ENCODE measurements at places on chromosomes 5 and 9. TPM values are rescaled to one million over a fixed set of nuclear protein-coding genes. Genes with fewer than 3 reads are reported as not detected.
A peak's percentile ranks its signal among the peaks of the same experiment; 100 is the strongest.

- peaks cover 42% of the 10 kb centered on the region for H3K36me3 ChIP-seq
- no peaks in the 10 kb centered on the region for H3K27me3 ChIP-seq
- DNase-seq = peak; percentile 41
- peak overlapping the region; percentile 82 for H3K4me3 ChIP-seq
- peaks cover 71% of the 10 kb centered on the region for H3K4me1 ChIP-seq
Measured at GRCh38 chr9:135906291-135907005, 898 bp downstream of the CAMSAP1 start.

Gene LCN1
- not detected for total RNA-seq

DNA sequence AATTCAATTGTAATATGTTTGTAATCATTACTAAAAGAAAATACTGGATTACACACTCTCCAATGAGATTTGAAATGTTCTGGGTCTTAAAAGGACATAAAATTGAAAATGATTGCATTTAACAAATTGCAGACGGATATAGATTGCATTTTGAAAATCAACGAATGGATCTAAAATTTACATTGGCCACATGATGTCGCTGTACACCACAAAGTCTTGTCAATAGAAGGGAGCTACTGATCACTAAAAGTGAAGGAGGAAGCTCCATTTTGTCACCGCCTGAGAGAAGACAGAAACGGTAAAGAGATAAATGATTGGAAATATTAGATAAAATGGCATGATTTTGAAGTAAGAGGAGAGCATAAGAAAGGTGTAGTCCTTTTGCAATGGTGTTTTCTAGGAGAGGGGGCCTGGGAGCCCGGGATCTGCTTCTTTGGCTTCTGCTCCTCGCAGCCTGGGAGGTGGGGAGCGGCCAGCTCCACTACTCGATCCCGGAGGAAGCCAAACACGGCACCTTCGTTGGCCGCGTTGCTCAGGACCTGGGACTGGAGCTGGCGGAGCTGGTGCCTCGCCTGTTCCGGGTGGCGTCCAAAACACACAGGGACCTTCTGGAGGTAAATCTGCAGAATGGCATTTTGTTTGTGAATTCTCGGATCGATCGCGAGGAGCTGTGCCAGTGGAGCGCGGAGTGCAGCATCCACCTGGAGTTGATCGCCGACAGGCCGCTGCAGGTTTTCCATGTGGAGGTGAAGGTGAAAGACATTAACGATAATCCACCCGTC lies at the start of gene PCDHA1:
TSS of gene PCDHA1 (plus strand) at position 236 of the 782 bp plus-strand sequence.
- peaks cover 24% of the 10 kb centered on the region for H3K27me3 ChIP-seq
- H3K36me3 ChIP-seq = peaks cover 22% of the 10 kb centered on the region
- no peaks in the 10 kb centered on the region for H3K4me1 ChIP-seq
- no peak within 1 kb of the TSS for H3K4me3 ChIP-seq

GRCh38 chr5:176889321-176890280 lies 9.5 kb downstream of the HK3 start:
- no peaks in the 10 kb centered on the region for H3K27me3 ChIP-seq
- no peak overlapping the region for H3K4me3 ChIP-seq
- no peak overlapping the region for H3K27ac ChIP-seq
- no peak for DNase-seq

DNA sequence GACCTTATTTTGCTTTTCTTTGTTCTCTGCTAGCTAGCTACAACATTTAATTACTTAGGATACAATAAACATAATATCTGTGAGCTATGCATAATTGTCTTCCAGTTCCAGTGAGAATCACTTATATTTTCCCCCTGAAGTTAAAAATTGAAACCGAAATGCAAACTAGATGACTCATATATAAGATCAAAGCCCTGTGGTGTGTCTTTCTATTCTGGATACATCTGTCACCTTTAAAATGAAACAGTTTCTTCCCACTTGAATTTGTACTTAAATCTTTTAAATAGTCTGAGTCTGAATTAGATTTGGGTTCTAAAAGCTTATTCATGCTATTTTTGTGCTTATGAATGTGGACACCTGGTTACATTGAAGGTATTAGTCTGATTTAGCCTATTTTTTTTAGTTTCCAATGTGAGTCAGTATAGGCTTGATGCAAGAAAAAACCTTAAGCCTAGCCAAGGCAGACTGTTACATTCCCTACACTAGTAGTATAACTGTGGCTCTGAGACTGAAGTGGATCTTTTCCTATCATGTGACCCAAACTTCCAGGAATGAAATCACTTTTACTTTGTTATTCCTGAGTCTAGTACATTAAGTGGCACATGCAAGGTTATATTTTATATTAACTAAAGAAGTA lies 703.5 kb upstream of the RGMB start:
- no peaks in the 10 kb centered on the region for H3K36me3 ChIP-seq
- H3K27ac ChIP-seq = no peak overlapping the region
- peaks cover 8% of the 10 kb centered on the region for H3K27me3 ChIP-seq
- no peak for DNase-seq
- H3K4me1 ChIP-seq = peaks cover 11% of the 10 kb centered on the region

- H3K27me3 ChIP-seq = no peaks in the 10 kb centered on the region
- H3K27ac ChIP-seq = no peak overlapping the region
- no peaks in the 10 kb centered on the region for H3K36me3 ChIP-seq
- no peaks in the 10 kb centered on the region for H3K4me1 ChIP-seq
- no peak overlapping the region for H3K4me3 ChIP-seq
- DNase-seq = no peak
Measured at GRCh38 chr5:12109075-12109688, 204.9 kb upstream of the CTNND2 start.

GRCh38 chr9:98330831-98331230 lies 75.4 kb upstream of the TBC1D2 start:
- H3K27me3 ChIP-seq = peaks cover 5% of the 10 kb centered on the region
- H3K4me1 ChIP-seq = no peaks in the 10 kb centered on the region
- DNase-seq = no peak
- H3K36me3 ChIP-seq = no peaks in the 10 kb centered on the region

Gene SPINK7
- not detected for total RNA-seq

Gene TAS2R1
- total RNA-seq = not detected

- no peaks in the 10 kb centered on the region for H3K36me3 ChIP-seq
- H3K4me1 ChIP-seq = peaks cover 5% of the 10 kb centered on the region
- DNase-seq = no peak
- H3K27me3 ChIP-seq = peaks cover 4% of the 10 kb centered on the region
- H3K4me3 ChIP-seq = no peak overlapping the region
Measured at GRCh38 chr5:35543408-35543807, 74.3 kb upstream of the SPEF2 start.

Gene TAF11L7
- total RNA-seq = not detected

GRCh38 chr9:89339807-89340206 lies 21.5 kb downstream of the SECISBP2 start:
- no peaks in the 10 kb centered on the region for H3K27me3 ChIP-seq
- H3K4me3 ChIP-seq = no peak overlapping the region
- peak overlapping the region; percentile 76 for H3K27ac ChIP-seq
- H3K36me3 ChIP-seq = peaks cover 65% of the 10 kb centered on the region
- H3K4me1 ChIP-seq = peaks cover 65% of the 10 kb centered on the region

Gene SCGB3A2
- not detected for total RNA-seq

Gene SIT1
- total RNA-seq = 75.8 TPM

Gene ZBTB34
- 4.5 TPM for total RNA-seq

- DNase-seq = no peak
- no peaks in the 10 kb centered on the region for H3K27me3 ChIP-seq
- H3K4me1 ChIP-seq = no peaks in the 10 kb centered on the region
Measured at GRCh38 chr5:41408676-41409443, 101.5 kb downstream of the PLCXD3 start.

- peak overlapping the region; percentile 86 for H3K27ac ChIP-seq
- peak overlapping the region; percentile 46 for H3K4me3 ChIP-seq
- H3K36me3 ChIP-seq = peaks cover 23% of the 10 kb centered on the region
- DNase-seq = peak; percentile 31
- H3K4me1 ChIP-seq = peaks cover 27% of the 10 kb centered on the region
Measured at GRCh38 chr5:76732405-76733048, 16.6 kb downstream of the F2R start.

Gene ZNF300
- 0.67 TPM for total RNA-seq

DNA sequence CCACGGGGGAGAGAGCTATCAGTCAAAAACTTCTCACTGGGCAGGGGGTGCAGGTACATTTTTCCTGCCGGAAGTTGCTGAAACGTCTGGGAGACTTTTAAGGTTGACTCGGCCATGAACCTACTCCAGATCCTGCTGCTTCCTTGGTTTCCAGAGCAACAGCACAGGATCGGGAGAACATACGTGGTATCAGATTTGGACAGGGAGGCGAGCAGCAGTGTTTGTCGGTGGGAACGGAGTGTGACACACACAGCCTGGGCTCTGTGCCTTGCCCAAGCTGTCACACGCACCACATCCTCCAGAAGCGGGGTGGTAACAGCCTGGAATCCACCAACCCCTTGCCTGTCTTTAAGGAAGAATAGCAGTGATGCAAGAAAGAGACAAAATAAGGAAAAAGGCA lies 276.5 kb downstream of the SLIT3 start:
- H3K36me3 ChIP-seq = no peaks in the 10 kb centered on the region
- no peak for DNase-seq
- H3K27me3 ChIP-seq = peaks cover 5% of the 10 kb centered on the region

GRCh38 chr9:128011071-128011817 lies 30.5 kb upstream of the EEIG1 start:
- H3K4me1 ChIP-seq = peaks cover 29% of the 10 kb centered on the region
- H3K27ac ChIP-seq = no peak overlapping the region
- H3K36me3 ChIP-seq = peaks cover 4% of the 10 kb centered on the region
- no peak overlapping the region for H3K4me3 ChIP-seq

GRCh38 chr5:143521846-143522400 lies 118.4 kb upstream of the NR3C1 start:
- H3K27ac ChIP-seq = no peak overlapping the region
- H3K4me1 ChIP-seq = no peaks in the 10 kb centered on the region
- H3K36me3 ChIP-seq = no peaks in the 10 kb centered on the region
- no peaks in the 10 kb centered on the region for H3K27me3 ChIP-seq

DNA sequence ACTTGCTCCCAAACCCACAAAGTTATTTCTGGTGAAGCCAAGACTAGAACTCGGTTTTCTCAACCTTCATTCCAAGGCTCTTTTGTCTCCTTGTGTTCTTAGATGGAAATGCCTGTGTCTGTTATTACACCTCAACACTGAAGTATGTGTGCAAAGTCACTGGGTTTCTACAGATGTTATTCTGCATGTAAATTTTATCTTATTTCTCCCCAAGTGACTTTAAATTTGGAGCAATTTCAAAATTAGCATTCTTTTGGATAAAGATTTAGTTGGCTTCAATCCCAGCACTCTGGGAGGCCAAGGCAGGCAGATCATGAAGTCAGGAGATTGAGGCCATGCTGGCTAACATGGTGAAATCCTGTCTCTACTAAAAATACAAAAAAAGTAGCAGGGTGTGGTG lies 104.4 kb upstream of the GNA14 start:
- H3K27ac ChIP-seq = no peak overlapping the region
- peaks cover 10% of the 10 kb centered on the region for H3K36me3 ChIP-seq
- H3K4me3 ChIP-seq = no peak overlapping the region

Gene ADGRD2
- total RNA-seq = not detected

- no peak for DNase-seq
- H3K27ac ChIP-seq = no peak overlapping the region
- H3K4me3 ChIP-seq = no peak overlapping the region
- no peaks in the 10 kb centered on the region for H3K4me1 ChIP-seq
- H3K27me3 ChIP-seq = peaks cover 14% of the 10 kb centered on the region
- H3K36me3 ChIP-seq = no peaks in the 10 kb centered on the region
Measured at GRCh38 chr9:36949466-36949865, 84.6 kb downstream of the PAX5 start.

GRCh38 chr5:151568036-151568435 lies 23.1 kb downstream of the FAT2 start:
- DNase-seq = no peak
- peaks cover 9% of the 10 kb centered on the region for H3K4me1 ChIP-seq
- peaks cover 15% of the 10 kb centered on the region for H3K27me3 ChIP-seq
- no peak overlapping the region for H3K4me3 ChIP-seq
- no peaks in the 10 kb centered on the region for H3K36me3 ChIP-seq

Gene UNC13B
- total RNA-seq = 3.6 TPM

Data from activated CD4-positive, alpha-beta memory T cell treated with anti-CD3 and anti-CD28 coated beads for 36 hours (primary cell).